ENCODE measurements at places on chromosomes 6 and 20.

DNA sequence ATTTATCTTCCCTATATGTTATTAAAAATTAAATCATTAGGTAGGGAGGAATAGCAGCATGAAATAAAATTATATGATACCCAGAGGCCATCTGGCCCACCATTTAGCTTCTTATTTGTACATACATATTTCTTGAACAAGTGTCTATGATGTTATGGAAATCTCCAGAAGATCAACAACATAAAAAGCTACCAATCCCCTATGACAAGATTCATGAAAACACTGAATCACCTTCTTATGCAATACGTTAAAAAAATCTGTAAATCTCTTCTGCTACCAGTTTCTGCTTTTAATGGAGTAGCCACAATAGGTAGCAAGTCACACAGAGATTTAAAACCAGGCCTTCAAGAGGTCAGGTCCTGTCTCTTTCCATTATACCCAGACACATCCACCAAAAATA is 125.8 kb upstream of the ENPP5 start:
- no peak for DNase-seq

- no peak for DNase-seq
Observed at GRCh38 chr6:128600397-128600951, 80.1 kb upstream of the PTPRK start.

- no peak for DNase-seq
Observed at GRCh38 chr20:59042151-59042795, at the start of gene PRELID3B. Gene PRELID3B, minus strand, starts transcription at chr20:59042786. Its CDS starts 56 bp downstream, at chr20:59042730.

DNA sequence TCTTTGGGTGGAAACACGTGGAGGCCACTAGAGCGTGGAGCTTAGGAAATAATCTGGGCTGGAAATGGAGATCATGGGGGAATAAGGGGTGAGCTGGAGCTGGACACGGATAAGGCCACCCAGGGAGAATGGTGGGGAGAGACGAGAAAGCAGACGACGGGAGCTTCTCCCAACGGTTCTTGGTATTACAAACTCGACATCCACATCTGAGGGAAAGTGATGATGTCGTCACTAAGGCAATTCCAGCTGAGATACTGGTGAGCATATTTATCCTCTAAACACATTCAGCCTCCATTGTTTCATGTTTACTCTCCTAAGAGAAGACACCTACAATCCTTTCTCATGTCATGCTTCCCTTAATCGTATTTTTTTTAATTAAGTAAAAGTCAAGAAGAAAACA is 50.2 kb upstream of the SNX9 start:
- no peak for DNase-seq

DNA sequence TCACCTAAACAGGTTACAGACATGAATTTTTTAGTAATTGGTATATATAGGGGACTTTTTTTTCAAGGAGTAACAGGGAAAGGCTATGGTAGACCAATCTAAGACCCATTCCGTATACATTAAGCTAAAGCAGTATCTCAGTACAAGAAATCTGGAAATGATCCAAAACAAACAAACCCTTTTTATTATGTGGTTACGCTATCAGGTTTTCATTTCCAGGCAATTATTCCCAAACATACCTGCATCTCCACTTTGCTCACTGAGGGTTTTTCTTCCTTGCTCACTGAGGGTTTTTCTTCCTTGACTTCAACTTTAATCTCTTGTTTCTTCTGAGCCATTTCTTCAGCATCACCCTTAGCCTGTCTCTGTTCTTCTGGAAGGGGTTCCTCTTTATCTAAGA is 107.3 kb downstream of the EPB41L2 start:
- no peak for DNase-seq

GRCh38 chr6:78427386-78427785 is 440.0 kb upstream of the IRAK1BP1 start:
- DNase-seq = no peak

GRCh38 chr6:6633898-6634734 is 45.6 kb downstream of the LY86 start:
- DNase-seq = no peak

DNA sequence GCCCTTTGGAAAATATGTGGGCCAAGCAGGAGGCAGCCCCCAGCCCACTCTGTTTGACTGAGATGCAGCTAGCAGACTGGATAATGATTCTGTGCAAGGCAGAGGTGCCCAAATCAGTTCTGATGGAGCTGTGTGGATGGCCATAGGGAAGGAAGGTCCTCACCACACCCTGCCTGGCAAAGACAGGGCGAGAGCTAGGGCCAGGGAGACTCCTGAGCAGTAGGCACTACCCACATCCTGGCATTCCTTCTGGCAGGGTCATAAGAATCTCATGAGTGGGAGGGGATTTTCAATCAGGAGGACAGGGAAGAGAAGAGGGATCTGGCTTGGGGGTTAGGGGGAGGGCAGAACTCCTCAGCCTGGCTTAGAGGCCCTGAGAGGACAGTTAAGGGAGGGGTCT is 18.6 kb upstream of the TREM2 start:
- no peak for DNase-seq

- no peak for DNase-seq
Observed at GRCh38 chr6:16505711-16506357, 255.4 kb downstream of the ATXN1 start.

GRCh38 chr6:32472781-32473375 is 33.2 kb downstream of the HLA-DRA start:
- DNase-seq = no peak

DNA sequence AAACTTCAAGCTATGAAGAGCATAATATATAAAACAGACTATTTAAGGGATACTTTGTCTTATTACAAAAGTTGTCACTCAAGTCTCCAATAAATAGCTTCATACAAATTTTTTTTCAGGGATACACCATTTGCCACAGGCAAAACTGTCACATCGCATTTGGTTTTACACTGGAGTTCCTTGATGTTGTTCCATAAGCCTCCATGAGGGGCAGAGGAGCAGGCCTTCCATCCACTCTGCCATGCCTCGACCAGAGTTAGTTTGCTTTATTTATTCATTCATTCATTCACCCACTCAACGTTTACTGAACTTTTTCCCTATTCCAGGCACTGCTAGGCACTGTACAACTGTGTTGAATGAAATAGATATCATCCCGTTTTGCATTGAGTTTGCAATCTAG is 246.6 kb downstream of the PHF3 start:
- no peak for DNase-seq

GRCh38 chr20:22389836-22390542 is 194.4 kb downstream of the FOXA2 start:
- DNase-seq = no peak

DNA sequence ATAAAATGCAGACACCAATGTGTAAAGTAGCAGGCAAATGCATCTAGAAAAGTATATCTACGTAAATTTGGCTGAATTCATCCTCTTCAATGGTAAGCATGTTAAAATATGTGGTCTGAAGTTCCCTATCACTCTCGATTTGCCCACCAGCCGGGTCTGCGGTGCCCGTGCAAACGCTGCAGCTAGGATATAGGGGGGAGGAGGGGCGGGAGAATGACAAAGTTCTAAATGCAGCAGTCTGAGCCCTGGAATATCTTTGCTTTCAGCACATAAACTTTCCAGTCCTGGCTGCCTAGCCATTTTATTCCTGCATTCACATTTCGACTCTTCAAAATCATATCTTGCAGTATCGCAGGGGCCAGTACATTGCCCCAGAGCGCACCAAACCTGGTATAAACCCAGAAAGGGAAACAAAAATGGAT is 708 bp downstream of the NRN1 start:
- DNase-seq = no peak

DNA sequence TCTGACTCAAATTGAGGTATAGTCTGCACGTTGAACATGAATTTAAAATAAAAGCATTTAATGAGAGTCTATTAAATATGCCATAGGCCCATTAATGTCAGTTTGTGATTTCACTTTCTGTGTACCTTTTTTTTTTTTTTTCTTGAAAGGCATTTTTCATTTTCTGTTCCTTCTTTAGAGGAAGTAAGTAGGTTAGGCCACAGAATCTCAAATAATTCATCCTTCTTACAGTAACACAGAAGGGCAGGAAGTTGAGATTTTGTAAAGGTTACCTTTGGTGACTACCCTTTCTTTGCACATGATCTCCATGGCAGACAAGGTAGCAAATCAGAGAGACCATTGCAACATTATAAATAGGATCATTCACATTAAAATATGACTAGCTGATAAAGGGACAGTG is 9.6 kb downstream of the L3MBTL3 start:
- DNase-seq = no peak

- DNase-seq = no peak
Observed at GRCh38 chr20:14559612-14560011, 222.2 kb upstream of the FLRT3 start.

DNA sequence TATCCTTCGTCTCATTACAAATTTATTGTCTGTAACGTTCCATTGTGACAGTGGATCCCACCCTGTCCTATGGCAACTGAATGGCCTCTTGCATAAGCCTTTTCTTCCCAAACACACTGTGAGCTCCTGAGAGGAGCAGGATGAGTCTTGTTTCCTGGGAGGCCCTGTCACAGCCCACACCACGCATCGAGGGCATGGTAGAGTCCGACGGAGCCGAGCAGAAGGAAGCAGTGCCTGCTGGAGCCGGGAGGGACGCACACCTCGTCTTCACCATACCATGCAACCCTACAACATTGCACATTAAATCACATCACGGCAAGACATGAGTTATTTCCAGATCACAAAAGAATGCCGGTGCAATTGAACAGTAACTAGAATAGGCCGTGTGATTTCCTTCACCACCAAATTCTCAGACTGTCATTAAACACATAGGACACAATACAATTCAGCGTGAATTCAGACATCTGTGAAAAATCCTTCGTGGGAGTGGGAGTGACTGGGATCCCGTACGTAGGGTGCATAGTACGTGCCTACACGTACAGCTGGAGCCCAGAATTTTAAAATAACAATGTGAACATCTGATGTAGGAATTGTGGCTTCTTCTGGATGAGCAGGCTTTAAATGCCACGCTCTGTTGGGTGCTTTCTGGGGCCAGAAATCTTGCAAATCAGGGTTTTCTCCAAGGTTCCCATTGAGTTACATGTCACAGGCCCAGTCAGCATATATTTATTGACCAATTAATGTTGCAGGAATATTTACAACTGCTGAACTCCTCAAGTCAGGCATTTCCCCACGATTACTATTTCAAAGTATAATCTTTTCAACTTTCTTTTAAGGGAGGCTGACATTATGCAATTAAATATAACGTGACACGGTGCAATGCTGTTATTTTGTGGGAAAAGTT is 201.8 kb downstream of the TTLL2 start:
- DNase-seq = no peak

DNA sequence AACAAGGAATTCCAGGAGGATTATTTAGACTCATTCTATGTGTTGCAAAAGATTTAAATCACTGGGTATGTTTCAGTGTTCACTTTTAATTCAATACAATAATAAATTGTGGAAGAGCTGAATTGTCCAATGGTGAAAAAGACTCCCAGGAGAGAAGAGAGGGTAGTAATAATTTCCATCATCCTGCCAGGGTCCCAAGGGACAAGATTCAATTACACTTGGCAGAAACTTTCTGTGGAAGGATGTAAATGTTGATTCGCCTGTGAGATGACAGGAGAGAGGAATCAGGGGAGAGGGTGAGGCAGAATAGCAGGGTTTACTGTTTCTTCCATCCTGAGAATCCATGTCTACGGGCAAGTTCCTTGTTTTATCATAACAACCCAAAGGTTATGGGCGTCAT is 342.7 kb downstream of the ESR1 start:
- DNase-seq = no peak

DNA sequence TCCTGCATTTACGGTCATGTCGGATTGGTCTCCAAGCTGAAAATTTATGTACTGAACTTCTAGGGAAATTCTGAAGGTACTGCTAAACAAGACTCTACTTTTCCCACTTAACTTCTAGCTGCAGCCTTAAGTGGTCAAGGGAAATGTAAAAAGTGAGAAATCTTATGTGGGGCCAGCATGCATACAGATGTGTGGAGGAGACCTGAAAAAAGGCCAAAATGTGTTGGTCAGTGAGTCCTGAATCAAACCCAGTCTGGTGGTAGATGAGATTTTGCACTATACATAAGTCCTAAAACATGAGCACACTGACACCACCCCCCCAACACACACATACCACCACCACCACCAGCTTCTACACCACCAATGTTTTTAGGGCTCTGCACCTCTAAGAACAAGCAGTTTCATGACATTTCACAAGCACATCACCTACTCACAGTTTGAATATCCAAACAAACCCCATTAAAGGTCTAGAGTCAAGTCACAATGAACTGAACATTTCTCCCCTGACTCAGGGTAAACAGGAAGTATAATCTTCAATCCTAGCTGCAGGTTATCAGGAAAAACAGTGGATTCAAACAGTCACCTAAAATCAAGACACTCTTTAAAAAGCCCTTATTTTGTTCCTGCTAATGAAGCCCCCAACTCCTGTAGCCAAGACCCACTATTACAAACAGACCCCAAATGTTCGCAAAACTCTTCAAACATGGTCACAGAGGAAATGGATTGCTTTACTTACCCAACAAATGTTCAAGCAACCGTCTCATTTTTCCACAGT is 1.6 kb downstream of the ZMYND8 start:
- DNase-seq = no peak

- no peak for DNase-seq
Observed at GRCh38 chr20:51526106-51526470, 16.4 kb downstream of the NFATC2 start.

GRCh38 chr20:33933469-33933909 is 60.2 kb upstream of the RALY start:
- no peak for DNase-seq

DNA sequence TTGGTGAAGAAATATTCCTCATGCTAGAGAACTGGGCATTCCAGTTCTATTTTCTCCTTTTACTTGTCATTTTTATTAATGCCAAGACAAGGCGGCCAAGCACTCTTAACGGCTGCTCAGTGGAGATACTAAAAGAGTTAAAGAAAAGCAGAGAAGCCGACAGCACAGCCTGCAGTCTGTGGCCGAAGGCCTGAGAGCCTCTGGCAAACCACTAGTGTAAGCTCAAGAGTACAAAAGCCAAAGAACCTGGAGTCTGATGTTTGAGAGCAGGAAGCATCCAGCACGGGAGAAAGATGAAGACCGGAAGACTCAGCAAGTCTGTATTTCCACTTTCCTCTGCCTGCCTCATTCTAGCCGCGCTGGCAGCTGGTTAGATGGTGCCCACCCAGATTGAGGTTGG is 167.1 kb upstream of the FUT9 start:
- no peak for DNase-seq

- no peak for DNase-seq
Observed at GRCh38 chr6:149701714-149702113, 16.2 kb downstream of the LATS1 start.

DNA sequence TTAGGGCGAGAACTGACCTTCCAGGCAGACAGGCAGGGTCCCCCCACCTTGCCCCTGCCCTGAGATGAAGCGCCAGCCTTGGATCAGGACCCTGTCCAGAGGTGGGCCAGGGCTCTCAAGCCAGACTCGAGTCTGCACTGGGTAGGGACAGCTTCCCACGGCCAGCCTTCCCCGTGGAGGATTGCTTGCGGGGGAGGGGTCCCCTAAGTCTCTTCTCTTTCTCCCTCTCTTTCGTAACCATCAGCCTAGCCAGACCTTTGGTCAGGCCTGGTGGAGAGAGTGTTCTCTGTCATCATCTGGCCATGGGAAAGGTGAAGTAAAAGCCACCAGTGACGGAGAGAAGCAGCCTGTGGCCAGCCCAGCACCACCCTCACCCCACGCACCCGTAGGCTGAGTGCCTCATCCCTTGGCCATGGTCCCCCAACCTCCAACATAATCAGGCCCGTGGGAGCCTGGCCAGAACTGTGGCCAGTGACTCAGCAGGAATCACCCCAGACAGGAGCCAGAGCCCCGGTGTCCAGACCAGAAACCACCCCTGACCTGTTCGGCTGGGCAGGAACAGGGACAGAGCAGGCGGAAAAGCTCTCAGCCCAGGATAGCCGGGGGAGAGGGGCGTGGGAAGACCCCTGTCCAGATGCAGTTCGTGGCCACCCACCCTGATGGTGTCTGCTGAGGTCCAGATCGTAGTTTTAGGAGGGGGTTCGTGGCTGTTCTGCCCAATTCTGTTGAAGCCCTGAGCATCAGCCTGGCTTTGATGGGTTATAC is 47.1 kb downstream of the SNAI1 start:
- DNase-seq = no peak
